ENCODE measurements at places on chromosomes 12 and 14. TPM values are rescaled to one million over a fixed set of nuclear protein-coding genes. Genes with fewer than 3 reads are reported as not detected.

BIN2 gene
- not detected for polyA plus RNA-seq

OTOGL gene
- polyA plus RNA-seq, result not detected

GRCh38 chr14:96320605-96321004, 42.5 kb downstream of the ATG2B start:
- H3K27ac ChIP-seq, result no peak overlapping the region
- H3K27me3 ChIP-seq, result no peaks in the 10 kb centered on the region
- no peaks in the 10 kb centered on the region for H3K4me1 ChIP-seq
- no peak for DNase-seq
- H3K4me3 ChIP-seq, result no peak overlapping the region
- peaks cover 7% of the 10 kb centered on the region for H3K36me3 ChIP-seq

DNA sequence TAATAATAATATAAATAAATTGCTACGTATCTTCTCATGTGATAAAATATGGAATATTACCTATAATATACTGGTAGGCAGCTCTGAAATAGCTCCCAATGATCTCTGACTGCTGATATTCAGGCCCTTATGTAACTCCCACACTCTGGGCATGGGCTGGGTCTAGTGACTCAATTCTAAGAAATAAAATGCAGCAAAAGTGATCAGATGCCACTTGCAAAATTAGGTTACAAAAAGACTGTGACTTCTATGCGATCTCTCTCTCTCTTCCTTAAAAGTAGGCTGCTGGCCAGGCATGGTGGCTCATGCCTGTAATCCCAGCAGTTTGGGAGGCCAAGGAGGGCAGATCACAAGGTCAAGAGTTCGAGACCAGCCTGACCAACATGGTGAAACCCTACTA, 10.3 kb upstream of the CACNB3 start:
- no peaks in the 10 kb centered on the region for H3K36me3 ChIP-seq
- peaks cover 13% of the 10 kb centered on the region for H3K27me3 ChIP-seq
- H3K4me1 ChIP-seq, result peaks cover 51% of the 10 kb centered on the region
- no peak for DNase-seq
- H3K4me3 ChIP-seq, result no peak overlapping the region

DNA sequence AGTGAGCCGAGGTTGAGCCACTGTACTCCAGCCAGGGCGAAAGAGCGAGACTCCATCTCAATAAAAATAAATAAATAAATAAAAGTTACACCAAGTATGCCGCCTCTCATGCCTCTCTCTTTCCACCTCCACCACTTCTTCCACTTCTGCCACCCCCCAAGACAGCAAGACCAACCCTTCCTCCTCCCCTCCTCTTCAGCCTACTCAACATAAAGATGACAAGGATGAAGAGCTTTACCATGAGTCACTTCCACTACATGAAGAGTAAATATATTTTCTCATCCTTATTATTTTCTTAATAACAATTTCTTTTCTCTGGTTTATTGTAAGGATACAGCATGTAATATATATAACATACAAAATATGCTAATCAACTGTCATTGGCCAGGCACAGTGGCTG, 3.6 kb upstream of the TMED2 start:
- no peaks in the 10 kb centered on the region for H3K27me3 ChIP-seq
- DNase-seq, result no peak
- H3K4me1 ChIP-seq, result peaks cover 18% of the 10 kb centered on the region
